Activated T-helper 1 cell treated with anti-CD3 and anti-CD28 coated beads, Interleukin-2, amount 50 U/mL, for 16 hours (primary cell): ENCODE measurements at places on chromosomes 16 and 17.

DNA sequence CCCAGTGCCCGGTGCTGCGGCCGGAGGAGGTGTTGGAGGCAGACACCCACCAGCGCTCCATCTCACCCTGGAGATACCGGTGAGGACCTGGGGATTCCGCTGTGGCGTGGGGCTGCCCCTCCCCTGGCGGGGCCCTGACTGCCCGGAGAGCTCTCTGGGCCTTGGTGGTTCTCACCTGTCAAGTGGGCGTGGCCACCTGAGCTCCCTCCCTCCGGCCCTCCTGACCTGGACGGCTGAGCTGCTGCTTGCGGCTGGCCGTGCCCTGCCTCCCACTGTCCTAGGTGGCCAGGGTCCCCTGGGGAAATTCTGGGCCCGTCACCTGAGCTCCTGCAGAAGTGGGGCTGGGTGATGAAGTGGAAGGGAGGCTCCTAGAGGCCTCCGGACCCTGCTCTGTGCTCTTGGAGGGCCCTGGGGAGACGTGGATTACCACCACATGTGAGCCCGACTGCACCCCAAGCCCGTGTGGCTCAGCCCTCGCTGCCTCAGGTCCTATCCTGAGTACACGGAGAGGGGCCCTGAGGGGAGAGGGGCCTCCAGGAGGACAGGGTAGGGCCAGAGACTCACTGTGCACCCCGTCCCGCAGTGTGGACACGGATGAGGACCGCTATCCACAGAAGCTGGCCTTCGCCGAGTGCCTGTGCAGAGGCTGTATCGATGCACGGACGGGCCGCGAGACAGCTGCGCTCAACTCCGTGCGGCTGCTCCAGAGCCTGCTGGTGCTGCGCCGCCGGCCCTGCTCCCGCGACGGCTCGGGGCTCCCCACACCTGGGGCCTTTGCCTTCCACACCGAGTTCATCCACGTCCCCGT is 1.1 kb downstream of the IL17C start:
- no peak for DNase-seq

DNA sequence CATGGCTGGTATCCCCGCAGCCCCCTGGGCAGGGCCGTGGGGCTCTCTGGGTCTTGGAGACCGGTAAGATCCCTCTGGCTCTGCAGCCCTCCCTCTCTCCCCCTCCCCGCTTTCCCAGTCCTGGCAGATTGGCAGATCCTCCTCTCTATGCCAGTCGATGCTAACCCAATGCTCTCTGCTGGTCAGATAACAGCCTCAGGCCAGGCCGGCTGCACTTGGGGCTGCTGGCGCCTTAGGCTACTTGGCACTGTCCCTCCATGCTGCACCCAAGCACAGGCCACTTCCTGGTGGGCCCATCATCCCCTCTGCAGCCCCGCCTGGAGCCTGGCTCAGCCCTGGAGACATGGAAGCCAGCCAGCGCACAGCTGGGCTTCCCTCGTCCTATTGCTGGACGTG is 81.7 kb downstream of the RTN4RL1 start:
- no peak for DNase-seq

DNA sequence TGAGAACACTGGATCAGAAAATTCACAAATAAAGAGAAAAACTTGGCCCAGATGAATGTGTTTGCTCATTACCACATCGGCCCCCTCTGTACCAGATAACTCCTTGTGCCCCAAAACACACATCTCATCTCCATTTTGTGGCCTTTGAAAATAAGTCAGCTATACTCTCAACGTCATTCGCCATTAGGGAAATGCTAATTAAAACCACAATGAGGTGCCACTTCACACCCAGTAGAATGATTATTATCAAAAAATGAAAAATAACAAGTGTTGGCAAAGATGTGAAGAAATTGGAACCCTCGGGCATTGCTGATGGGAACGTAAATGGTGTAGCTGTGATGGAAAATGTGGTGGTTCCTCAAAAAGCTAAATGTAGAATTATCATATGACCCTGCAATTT is 34.6 kb upstream of the AKTIP start:
- DNase-seq = no peak

- no peak for DNase-seq
Observed at GRCh38 chr16:28821874-28822519, 802 bp upstream of the ATXN2L start.

DNA sequence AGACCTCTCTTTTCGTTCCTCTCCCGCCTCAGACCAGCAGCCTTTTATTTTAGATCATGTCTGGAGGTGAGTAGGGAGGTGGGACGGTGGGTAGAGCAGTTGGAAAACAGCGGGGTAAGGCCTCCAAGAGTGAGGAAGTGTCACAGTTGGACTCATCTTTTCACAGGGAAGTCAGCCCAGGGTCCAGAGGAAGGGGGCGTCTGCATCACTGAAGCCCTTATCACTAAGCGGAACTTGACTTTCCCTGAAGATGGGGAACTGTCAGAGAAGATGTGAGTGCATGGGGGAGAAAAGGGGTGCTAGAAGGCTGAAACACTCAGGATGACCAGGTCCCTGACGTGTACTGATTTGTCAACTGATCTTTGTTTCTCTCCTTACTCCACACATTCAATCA is 461 bp downstream of the LRRC46 start:
- no peak for DNase-seq

- no peak for DNase-seq
Observed at GRCh38 chr16:85036236-85037049, 8.8 kb downstream of the KIAA0513 start.

DNA sequence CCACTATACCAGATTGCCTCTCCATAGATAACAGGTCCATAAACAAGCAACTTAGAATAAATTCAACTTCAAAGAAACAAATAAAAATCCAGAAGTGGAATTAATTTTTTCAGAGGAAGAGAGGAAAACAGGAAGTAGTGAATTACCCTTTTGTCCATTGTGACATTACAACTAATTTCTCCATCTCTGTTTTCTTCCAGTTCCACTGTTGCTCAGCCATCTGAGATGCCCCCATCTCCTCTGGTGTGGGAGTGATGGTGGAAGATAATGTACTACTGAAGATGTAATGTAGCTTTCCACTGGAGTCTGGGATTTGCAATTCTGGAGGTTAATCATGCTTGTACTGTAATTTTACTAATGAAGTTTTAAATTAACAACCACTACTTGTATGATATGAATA is 124.6 kb upstream of the TMEM97 start:
- DNase-seq = no peak

- no peak for DNase-seq
Observed at GRCh38 chr16:66326991-66327513, 39.4 kb upstream of the CDH5 start.

GRCh38 chr17:77163001-77163400 is 22.2 kb downstream of the SEC14L1 start:
- DNase-seq = no peak

DNA sequence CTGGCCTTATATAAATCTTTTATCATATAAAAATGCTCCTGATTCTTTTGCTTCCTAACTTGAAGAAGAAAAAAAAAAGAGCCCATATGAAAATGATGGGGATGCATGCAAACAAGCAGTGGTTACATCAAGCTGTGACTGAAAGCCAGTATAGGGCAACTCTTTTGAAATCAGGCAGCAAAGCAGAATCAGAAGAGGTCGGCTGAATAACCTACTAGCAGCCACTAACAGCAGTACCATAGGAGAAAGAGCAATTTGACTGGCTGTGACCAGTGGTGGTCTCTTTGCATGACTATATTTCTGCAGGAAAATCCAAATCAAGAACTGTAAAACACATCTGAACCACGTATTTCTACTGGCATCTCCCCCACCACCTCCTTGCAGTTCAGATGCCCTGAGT is 161.9 kb upstream of the C17orf78 start:
- no peak for DNase-seq

- peak; percentile 51 for DNase-seq
Observed at GRCh38 chr17:58487589-58488427, at the start of gene HSF5. TSS of gene HSF5 (minus strand) at chr17:58488408. CDS start at chr17:58488274, 134 bp downstream.

DNA sequence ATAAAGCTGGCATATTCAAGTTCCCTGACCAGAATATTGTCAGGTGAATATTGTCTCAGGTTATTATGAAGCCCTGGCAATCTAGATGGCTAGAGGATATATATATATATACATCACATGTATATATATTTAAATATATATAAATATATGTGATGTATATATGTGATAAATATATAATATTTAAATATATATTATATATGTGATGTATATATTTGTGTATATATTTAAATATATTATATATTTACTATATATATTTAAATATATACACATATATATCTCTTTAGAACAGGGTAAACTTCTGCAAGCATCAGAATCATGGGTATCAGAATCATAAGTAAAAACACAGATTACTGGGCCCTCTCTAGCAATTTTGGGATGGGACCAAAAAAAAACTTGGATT is 112.6 kb downstream of the CDH8 start:
- DNase-seq = no peak

DNA sequence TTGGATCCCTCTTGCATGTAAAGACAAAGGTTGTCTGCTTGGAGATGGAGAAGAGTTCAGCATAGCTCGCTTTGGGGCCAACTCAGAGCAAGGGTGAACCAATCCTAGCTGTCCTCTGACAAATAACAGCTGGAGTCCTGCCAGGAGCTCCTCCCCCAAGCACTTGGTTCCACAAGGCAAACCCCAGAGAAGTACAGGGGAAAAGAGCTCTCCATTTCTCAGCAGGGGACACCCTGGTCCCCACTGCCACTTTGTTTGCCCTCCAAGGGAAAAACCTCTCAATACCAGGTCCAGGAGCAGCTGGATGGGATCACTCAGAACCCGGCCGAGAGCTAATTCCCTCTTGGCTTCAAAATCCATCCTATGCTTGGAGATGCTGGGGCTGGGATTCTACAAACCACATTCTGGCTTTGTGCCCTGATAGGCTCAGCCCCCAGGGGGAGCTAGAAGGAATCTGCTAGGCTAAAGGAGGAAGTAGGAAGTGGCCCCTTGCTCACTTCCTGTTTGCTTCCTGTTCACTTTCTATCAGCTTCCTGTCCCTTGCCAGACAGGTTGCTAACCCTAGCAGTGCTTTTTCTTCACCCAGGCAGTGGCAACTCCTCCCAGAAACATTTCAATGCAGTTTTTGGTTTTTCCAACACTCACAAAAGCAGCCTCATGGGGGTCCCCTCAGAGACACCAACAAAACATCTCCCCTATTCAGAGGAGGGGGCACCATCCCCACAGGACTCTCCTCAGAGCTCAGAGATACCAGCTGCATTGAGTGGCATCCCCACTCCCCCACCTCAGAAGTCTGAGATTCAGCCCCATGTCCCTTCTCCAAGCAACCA is 30.7 kb downstream of the CDRT4 start:
- no peak for DNase-seq

DNA sequence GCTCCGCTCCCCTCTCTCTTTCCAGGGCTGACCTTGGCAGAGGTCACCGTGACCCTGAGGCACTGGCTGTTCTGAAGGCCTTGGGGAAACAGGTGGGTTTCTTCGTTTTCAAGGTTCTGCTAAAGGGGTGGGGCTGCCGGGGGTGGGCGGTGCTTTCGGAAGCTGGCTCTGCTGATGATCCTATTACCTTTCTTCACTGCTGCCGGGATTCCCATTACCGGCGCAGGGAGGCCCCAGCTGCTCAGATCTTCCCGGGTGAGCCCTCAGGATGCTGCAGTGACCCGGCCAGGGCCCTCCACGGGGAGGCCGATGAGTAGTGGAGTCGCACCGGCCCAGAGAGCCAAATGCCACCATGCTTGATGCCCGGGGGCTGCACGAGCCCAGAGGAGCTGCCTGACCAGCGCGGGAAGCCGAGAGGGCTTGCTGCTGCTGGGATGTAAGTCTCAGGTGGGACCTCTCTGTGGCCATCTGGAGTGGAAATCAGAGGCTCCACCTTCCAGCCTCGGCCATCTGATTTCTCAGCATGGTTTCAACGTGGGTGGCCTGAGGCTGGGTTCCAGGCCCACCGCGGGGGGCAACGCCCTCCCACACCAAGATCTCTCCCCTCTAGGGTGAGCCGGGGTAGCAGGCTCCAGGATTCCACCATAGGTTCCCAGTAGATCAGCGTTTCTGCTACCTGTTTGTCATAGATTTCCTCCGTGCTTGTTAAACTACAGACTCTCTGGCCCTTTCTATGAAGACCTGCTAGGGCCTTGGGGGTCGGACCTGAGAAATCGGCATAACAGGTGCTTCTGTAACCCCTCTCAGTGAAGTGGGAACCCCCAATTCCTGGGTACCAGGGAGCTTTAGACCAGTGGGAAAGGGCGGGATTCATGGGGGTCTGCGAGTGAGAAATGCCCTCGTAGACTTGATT is 21.6 kb upstream of the ADCY7 start:
- DNase-seq = no peak

DNA sequence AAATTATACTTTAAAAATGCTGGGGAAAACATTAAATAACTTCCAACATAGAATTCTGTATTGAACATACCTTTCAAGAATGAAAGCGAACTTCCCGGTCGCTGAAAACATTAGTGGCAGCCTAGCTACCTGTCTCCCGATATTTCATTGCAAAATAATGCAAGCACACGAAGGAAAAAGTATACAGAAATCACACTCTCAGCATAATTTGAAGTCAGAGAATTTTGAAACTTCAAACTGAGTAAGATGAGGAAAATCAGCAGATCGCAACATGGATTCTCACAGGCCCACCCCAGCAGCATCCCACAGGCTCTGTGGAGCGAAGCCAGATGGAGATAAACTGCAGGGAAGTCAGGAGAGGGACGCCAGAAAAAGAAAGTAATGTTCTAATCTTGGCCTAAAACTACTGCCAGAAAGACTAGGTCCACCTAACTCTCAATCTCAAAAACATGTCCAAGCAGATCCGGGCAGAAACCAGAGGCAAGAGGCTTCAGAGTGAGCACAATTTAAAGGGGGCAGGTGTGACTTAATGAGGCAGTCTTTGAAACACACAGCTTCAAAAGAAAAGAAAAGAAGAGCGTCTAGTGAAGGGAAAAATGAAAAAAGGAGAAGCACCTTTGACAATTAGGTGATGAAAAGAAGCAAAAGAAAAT is 4.8 kb upstream of the GOSR1 start:
- DNase-seq = no peak

- DNase-seq = no peak
Observed at GRCh38 chr17:62597150-62597549, 30.3 kb upstream of the MRC2 start.

DNA sequence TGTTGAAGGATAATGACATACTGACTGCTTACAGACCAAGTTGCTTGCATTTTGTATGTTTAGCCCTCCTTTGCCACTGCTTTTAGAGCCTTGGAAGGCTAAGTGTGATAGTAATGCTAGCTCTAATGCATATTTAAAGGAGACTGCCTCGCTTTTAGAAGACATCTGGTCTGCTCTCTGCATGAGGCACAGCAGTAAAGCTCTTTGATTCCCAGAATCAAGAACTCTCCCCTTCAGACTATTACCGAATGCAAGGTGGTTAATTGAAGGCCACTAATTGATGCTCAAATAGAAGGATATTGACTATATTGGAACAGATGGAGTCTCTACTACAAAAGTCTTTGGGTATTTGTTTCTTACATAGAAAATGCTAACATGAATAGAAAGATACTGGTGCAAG is 19.1 kb downstream of the CAPNS2 start:
- no peak for DNase-seq

DNA sequence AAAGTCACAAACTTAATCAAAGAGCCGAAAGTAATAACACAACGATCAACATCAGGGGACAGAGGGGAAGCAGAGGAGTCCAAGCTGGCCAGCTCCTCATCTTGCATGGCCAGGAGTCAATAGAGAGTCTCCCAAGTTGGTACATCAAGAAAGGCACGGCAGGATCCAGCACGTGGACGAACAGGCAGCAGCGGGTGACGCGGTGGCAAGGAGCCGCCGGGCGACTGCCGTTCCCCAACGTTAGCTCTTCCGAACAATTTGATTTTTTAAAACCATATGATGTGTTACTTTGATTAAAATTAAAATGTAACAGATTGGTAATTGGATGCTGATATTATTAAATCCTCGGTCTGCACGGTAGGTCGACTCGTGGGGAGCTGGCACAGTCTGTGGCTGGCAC is 81.8 kb upstream of the DOC2B start:
- no peak for DNase-seq

- DNase-seq = no peak
Observed at GRCh38 chr16:1614456-1615102, 2.4 kb downstream of the CRAMP1 start.
